ENCODE measurements at places on chromosomes 2 and 18.

GRCh38 chr2:162056796-162057399, 17.1 kb downstream of the DPP4 start:
- no peak for DNase-seq

GRCh38 chr2:12771154-12771553, 54.4 kb downstream of the TRIB2 start:
- no peak for DNase-seq

GRCh38 chr2:15506229-15506819, 54.8 kb downstream of the NBAS start:
- peak; percentile 1 for DNase-seq

- no peak for DNase-seq
Measured at GRCh38 chr2:73992036-73992435, 7.3 kb downstream of the TET3 start.

- peak; percentile 6 for DNase-seq
Measured at GRCh38 chr2:29293830-29294438, 178.7 kb downstream of the CLIP4 start.

- DNase-seq: no peak
Measured at GRCh38 chr2:228535396-228535795, 353.9 kb upstream of the SPHKAP start.

GRCh38 chr2:204343685-204344084, 201.6 kb upstream of the PARD3B start:
- DNase-seq: no peak

DNA sequence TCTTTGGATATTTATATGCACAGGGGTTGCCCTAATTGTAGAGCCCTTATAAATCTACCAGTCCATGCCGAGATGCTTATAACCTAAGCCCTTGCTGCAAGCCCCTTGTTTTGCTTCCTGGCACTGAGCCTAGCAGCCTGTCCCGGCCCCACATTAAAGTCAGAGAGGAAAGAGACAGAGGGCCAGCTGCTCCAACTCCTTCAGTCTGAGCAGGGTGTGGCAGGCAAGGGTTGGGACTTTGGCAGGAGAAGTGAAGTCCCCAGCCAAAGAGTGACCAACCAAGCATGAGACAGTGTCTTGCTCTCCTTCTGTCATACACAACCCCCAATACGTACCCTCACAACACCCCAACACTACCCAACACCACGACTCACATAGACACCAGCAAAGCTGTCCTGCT, 54.7 kb upstream of the FZD7 start:
- no peak for DNase-seq

DNA sequence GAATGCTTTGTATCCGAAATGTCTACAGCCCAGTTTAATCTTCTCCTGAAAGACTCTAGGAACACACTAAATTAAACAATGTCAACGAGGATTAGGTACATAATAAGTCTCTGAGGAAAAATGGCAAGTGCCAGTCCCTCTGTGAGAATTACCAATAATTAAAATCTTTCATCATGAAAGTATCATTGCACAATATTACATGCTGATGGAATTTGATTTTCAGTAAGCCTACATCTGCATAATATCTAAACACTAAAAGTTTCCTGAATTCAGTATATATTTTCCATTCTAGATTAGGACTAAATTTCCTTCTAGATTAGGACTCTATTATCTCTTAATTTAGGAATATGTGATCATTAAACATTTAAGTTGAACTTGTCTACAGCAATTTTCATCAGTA, 132.1 kb downstream of the LRP2 start:
- DNase-seq: no peak

DNA sequence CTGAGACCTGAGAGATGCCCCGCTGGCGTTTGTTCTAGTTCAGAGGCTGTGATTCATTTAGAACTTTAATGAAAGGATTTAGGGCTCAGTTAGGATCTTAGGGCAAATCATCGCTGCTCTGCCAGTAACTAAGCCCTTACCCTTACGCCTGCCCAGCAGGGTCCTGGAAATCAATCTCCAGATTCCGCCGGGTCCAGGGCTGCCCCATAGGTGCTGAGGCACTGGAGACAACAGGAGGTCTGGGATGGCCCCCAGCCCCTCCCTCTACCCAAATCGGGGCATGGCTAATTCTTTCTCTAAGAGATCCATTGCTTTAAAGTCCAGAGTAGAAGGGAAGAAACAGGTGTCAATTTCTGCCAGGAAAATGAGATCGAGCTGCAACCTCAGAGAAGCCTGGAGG, 83.1 kb downstream of the SDC1 start:
- no peak for DNase-seq

- no peak for DNase-seq
Measured at GRCh38 chr2:203918264-203918663, 18.3 kb upstream of the ICOS start.

GRCh38 chr2:26130763-26131162, 42.1 kb upstream of the GAREM2 start:
- no peak for DNase-seq

- no peak for DNase-seq
Measured at GRCh38 chr2:158808426-158808825, 13.3 kb downstream of the DAPL1 start.

DNA sequence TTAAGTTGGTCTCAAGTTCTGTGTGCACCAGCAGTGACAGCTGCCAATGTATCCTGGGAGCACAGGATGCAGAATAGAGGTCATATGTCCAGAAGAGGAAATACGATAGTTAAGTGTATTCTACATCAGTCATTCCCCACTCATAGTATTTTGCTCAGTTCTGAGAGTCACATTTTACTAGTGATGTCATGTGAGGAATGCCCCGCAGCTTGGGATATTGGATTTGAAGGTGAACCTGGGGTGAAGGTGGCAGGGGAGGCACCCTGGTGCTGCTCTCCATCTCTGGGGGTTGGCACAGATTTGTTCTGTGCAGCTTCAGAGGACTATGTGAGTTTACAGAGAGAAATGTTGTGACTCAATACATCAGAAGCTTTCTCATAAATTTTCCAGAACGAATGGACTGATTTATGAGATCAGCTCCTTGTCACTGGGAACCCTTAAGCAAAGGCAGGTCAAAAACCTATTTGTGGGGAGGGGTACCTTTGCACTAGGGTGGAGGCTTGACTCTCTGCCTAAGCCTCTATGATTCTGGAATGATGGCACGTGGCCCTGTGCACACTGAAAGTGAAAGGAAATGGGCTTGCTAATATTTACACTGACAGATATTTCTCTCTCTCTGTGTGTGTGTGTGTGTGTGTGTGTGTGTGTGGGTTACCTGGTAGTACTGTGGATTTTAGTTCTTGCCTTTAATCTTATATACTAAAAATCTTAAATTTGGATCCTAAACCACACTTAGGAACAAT, 95.9 kb downstream of the NEB start:
- no peak for DNase-seq

GRCh38 chr18:8718401-8718913, 13.1 kb downstream of the MTCL1 start:
- DNase-seq: no peak

- DNase-seq: peak; percentile 80
Measured at GRCh38 chr18:75799449-75800330, 372.2 kb upstream of the SMIM21 start.

DNA sequence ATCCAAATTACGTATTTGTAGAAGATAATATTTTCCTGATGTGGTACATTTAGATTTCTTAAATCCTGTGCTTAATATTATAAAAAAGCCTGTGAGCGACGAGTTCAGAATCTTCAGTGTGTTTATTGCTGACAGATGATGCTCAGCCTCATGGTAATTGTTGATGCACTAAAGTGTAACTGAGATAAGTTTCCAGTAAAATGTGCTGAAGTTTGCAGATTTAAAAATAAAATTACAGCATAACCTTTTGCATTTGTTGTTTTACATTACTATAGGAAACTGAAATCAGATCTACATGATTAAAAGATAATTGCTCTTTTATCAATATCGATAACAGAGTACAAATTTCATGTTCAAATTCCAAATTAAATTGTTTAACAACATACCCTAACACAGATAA, 307.6 kb downstream of the FIGN start:
- DNase-seq: no peak

DNA sequence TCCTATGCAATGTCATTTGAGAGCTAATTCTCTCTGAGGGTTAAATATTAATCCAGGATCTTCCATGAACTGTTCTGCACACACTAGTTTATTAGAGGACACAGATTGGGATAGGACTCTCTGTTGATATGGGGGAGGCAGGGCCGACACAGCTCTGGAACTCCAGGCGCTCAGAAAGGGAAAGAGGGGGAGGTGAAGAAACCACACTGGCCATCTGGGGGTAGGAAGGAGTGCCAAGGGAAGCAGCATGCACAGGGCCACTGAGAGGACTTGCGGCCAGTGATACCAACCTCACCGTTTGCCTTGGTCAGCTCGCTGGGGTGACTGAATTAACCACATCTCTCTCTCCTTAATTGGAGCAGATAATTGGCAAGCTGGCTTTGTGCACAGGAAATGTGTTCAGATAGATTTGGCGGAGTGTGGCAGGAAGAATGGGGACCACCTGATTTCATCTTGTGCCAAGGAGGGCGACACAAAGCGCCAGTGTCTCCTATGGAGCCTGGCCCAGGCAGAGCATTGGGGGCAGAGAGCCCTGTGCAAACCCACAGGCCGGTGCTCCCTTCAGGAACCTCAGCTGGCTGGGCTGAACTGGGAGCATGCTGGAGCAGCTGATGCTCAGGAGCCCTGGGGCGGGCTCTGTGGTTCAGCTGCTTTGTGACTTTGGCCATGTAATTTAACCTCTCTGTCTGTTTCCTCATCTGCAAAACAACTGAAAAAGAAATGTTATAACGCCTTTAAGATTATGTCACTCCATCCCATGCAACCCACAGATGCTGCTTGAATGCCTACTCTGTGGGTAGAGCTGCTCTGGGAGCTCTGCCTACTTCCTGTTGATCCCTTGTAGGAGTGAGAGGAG, 114.7 kb upstream of the STON1 start:
- peak; percentile 76 for DNase-seq

- DNase-seq: no peak
Measured at GRCh38 chr2:222427646-222428301, 3.4 kb downstream of the SGPP2 start.

GRCh38 chr2:216031960-216032689, 18.8 kb upstream of the MREG start:
- DNase-seq: peak; percentile 81

DNA sequence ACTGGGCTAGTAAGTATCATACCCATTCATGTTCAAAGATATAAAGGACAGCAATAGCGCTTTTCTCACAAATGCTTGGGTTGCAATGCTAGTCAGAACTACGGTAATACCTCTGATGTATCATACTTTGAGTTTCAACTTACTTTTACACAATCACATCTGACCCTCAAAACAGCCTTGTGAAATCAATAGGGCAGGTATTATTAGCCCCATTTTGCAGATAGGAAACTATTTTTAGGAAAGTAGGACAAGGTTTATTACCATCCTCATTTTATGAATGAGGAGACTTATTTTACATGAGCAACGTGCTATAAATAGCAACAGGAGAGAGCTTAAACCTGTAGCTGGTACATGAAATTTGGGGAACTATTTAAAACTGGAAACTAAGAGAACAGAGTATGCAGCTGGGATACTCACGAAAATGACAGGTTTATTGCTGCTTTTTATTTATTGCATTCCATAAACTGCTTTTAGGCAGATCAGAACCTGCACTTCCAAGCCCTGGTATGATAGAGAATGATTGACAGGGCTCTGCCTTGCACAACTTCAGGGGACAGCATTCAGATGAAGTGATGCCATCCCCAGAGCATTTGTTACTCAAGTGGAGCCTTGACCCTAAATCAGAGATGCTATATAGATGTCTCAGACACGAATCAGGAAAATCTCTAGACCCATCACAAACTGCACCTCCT, 42.4 kb upstream of the PPM1B start:
- DNase-seq: peak; percentile 6

GRCh38 chr2:46568212-46569009, 89.0 kb downstream of the TMEM247 start:
- DNase-seq: no peak

GRCh38 chr18:21051620-21052019, 60.0 kb downstream of the ROCK1 start:
- DNase-seq: peak; percentile 56

- no peak for DNase-seq
Measured at GRCh38 chr2:158743879-158744278, 51.2 kb upstream of the DAPL1 start.

DNA sequence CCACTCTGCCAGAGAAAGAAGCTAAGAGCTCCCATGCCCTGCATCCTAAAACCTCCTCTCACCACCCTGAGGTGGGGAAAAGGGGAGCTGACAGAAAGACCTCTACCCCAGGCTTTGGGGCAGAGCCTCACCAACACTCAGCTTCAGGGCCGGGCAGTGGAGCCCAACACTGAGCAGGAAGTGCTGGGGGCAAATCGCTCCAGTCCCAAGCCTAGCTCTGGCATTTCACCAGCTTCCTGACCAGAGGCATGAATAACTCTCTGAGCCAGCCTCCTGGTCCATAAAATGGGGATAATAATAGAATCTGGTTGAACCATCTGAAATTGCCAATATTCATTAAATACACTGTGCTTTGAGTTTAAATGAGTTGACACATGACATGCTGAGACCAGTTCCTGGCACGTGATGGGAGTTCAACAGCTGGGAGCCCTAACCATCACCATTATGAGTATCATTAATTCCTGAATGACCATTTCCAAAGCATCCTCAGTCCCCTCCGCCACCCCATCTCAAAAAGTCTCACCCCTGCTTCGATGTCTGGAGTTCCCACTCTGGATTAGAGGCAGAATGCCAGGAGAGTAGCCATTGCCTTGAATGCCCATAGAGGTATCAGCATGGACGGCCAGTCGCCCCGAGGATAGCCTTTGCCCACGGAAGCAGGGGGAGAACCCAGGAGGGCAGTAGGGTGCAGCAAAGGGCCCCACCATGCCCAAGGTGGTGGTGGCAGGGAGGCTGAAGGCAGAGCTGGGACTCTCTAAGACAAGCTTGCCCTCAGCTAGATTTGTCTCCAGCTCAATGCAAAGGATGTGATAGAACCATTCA, 153.4 kb downstream of the TNS1 start:
- DNase-seq: peak; percentile 54

- DNase-seq: no peak
Measured at GRCh38 chr2:165610591-165611029, 141.1 kb downstream of the CSRNP3 start.

- DNase-seq: no peak
Measured at GRCh38 chr2:181462033-181462432, 4.8 kb downstream of the ITGA4 start.

- peak; percentile 84 for DNase-seq
Measured at GRCh38 chr2:83103613-83104012, 1355.5 kb downstream of the SUCLG1 start.

GRCh38 chr2:66555091-66555490, 120.2 kb downstream of the MEIS1 start:
- DNase-seq: peak; percentile 48

DNA sequence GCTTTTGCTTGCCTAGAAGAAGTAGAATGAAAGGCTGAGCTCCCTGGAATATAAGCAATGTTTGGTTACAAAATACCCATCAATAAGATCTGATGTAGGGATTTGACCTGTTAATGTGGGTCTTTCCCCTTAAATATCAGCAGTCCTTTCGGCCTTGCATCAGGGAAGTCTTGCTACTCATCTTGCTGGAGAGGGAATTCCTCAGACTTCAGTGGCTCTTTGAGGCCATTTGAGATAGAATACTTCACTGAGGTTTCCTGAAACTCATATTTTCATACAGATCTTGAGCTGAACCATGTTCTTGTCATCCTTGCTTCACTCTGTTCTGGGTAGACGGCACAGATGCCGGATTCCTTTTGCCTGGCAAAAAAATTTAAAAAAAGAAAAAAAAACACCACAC, 3.9 kb downstream of the TWIST2 start:
- DNase-seq: peak; percentile 57

- DNase-seq: no peak
Measured at GRCh38 chr2:102417946-102418345, 5.0 kb upstream of the IL18RAP start.
